CD4-positive, alpha-beta T cell treated with Interleukin-15 for 4 hours (primary cell): ENCODE measurements at places on chromosomes 12 and 14.

GRCh38 chr14:29518335-29518734 lies 409.3 kb downstream of the PRKD1 start:
- no peak for DNase-seq

DNA sequence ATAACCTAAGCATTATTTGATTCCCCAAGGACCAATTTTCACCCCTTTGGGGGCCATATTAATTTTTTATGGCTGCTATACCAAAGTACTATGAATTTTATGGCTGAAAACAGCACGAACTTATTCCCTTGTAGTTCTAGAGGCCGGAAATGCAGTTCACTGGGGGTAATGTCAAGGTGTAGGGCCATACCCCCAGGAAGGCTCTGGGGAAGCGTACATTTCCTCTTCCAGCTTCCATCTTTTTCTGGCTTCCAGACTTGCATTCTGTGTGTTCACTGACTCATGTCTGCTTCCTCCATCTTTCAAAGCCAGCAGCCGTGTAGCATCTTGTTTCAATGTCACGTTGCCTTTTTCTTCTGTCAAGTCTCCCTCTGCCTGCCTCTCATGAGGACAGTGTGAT lies 133.5 kb downstream of the BICD1 start:
- DNase-seq: no peak

- no peak for DNase-seq
Measured at GRCh38 chr12:128956755-128957154, 103.5 kb downstream of the GLT1D1 start.

GRCh38 chr12:120468821-120469449 lies 613 bp downstream of the SRSF9 start:
- peak; percentile 53 for DNase-seq

DNA sequence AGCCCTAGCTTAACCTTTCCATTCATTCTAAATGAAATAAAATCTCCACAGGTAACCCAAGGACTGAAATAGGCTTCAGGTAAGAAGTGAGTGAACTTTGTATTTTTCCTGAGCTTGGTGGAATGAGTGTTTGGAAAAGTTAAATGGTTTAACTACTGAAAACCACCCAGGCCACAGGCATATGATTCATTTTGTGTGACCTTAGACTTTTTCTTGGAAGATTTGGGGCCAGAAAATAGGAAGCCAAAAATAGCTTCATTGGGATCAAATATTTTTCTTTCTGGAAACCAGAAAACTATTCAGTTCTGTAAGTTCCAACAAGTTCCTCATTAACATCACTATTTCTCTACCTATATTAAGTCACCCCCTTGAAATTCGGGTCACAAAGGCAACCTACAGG lies 212.6 kb downstream of the PCNX1 start:
- no peak for DNase-seq

- DNase-seq: no peak
Measured at GRCh38 chr14:81042438-81042837, 87.0 kb downstream of the TSHR start.

DNA sequence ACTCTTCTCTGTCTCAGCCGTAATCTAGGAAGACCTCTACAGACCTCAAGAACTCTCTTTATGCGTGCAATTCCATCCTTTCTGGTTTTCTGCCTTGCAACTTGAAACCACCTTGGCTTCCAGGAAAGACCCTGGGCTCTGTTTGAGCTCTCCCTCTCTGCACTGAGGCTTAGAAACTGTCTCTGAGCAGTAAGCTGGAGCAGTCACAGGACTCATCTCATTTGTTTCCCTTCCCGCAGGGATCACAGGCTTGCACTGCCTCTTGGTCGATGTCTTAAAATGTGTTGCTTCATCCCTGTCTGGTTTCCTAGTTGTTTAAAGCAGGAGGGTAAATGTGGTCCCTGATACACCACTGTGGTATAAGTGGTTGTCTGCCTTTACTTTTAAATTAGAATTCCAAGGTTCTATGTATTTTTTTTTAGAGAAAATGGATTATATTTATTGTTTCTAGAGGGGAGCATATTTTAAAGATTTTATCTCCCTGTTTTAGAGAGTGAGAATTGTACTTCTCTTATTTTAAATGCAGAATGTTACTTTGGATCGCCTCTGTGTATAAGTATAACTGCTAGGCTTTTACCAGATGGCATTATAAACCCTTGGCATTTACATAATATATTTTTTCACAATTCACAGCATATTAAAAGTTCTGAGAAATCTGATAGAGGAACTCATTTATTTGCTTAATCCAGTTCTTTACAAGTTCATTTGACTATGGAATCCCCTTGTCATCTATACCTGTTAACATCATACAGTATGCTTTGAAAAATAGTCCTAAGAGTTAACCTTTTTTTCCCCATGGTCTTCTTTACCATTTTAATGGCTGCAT lies 26.4 kb downstream of the EID3 start:
- no peak for DNase-seq

DNA sequence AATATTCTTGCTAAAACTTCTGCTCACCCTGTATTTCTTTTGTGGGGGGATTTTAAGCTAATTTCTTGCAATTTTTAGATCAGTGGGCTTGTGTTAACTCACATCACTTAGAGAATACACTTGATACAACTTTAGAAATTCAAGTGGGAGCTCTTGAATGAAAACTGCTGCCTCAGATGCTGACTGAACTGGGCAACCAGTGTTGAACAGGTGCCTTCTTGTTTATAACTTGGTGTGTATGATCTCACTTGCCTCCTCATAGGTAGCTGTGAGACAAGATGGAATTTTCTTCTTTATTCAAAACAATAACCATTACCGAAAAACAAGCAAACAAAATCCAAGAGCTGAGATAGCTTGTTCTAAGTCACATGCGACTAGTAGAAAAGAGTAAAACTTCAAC lies 63.5 kb downstream of the FGD4 start:
- DNase-seq: no peak

DNA sequence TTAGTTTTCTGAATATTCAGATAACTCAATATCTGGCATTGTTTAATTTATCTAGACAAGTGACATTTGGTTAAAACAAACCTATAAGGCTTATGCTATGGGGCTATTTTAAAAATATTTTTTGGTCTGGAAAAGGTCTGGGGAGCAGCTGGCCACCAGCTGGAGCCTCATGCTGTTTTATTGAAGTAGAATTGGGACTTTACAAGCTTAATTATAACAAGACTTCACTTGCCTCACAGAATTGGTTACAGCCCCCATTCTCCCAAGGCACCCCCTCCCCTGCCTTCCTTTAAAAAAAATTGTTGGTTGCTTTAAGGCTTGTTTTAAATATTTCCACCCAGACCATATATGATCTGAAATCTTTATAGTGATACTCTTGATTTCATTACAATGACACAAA lies 453.9 kb downstream of the ADAMTS20 start:
- no peak for DNase-seq

- no peak for DNase-seq
Measured at GRCh38 chr12:124655698-124656516, 88.5 kb upstream of the NCOR2 start.

DNA sequence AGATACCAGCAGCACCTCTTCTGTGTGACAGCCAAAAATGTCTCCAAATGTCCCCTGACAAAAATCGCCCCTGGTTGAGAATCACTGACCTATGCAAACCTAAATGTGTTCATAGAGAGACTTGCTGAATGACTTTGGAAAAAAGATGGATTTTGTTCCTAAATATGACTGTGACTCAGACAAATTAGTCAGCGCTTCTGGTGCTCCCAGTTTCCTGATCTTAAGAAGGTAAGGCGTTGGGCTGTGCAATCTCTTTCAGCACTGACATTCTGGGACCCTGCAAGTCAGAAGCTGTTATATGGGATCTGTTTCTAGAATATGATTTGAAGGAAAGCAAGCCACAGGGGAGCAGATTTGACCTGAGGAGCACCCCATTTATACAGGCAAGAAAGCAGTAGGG lies 90.6 kb upstream of the PWP1 start:
- DNase-seq: no peak

DNA sequence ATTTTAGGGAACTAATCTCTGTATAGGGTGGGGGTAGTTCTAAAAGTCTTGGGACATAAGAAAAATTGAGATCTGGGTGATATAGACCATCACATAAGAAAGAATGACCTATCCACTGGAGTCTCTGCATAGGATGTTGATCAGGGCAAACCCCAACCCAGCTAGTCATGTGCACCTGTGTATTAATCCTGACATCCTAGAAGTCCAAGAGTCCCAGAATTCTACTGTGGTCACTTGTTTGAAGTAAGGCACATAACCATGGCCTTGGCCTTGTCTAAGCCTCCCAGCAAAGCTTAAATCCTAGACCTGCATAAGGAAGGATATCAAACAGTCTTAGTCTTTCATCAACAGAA lies 334.1 kb upstream of the DCN start:
- DNase-seq: no peak

- DNase-seq: no peak
Measured at GRCh38 chr12:66962290-66962689, 283.4 kb upstream of the GRIP1 start.

DNA sequence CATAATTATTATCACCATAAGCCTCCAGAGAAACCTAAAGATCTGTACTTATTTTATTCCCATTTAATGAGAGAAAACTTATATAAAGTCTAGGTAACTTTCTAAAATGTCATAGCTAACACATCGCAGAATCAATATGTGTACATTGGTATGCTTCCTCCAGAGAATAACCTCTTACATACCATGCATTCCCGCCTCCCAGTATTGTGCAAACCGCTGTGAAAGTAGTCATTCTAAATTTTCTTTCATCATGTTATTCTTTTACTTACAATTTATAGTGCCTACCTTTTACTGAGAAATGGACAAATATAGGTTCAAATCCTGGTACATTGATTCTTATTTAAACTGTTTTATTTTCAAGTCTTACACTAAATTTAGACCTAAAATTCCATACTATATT lies 463.4 kb downstream of the LRFN5 start:
- no peak for DNase-seq

GRCh38 chr12:88237954-88238353 lies 95.8 kb downstream of the TMTC3 start:
- no peak for DNase-seq

- DNase-seq: no peak
Measured at GRCh38 chr14:101256266-101256665, 305.0 kb upstream of the DIO3 start.

DNA sequence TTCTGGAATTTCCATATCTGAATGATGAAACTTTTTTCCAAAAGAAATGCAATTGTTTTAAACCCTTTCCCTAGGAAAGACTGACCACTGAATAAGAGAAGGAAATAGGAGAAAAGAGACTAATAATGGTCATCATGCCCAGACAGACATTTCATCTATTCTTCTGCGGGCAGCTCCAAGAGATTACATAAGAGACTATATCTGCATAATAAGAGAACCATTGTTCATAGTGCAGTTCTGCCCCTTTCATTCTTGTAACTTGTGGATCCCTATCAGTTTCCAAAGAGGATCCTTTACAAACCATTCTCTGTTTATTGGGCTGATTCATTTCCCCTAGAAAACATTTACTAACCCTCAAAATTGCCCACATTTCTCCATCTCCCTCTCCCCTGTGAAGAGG lies 197.8 kb downstream of the FSCB start:
- no peak for DNase-seq

- DNase-seq: no peak
Measured at GRCh38 chr12:32478858-32479725, 79.7 kb downstream of the FGD4 start.

DNA sequence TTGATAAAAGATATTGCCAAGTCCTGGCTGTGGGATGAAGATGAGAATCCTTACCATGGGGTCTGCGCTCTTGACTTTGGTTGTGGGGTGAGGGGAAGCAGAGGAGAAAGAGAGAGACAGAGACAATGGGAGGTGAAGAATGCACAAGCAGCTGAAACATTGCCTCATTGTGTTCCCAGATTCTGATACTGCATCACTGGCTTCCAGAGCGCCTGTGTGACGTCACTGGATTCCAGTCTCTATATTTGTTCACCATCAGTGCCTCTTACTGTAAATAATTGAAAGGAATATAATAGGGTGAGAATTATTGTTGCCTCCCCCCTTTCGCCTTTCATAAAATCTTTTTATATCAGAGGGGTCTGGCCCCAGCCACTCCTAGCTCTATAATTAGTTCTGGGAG lies 188.9 kb upstream of the NTF3 start:
- DNase-seq: no peak

DNA sequence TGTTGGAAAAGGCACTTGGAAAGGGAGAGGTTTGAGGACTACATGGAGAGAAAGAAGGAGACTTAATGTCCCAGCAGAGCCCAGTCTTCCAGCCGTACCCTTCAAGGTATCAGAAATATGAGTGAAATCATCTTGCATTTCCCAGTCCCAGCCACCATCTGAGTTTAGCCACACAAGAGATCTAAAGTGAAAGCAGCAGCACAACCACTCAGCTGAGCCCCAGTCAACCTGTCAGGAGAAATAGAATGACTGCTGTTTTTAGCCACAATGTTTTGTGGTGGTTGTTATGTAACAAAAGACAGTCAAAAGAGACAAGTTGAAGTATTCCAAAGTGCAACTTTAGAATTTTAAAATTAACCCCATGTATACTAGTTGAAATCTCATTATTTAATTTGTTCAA lies 28.0 kb downstream of the DERA start:
- no peak for DNase-seq

GRCh38 chr12:109592195-109592904 lies 18.8 kb downstream of the MVK start:
- DNase-seq: no peak

- DNase-seq: no peak
Measured at GRCh38 chr12:47652521-47653234, 53.2 kb downstream of the RPAP3 start.

- DNase-seq: no peak
Measured at GRCh38 chr12:123034865-123035264, 54.4 kb downstream of the ARL6IP4 start.

DNA sequence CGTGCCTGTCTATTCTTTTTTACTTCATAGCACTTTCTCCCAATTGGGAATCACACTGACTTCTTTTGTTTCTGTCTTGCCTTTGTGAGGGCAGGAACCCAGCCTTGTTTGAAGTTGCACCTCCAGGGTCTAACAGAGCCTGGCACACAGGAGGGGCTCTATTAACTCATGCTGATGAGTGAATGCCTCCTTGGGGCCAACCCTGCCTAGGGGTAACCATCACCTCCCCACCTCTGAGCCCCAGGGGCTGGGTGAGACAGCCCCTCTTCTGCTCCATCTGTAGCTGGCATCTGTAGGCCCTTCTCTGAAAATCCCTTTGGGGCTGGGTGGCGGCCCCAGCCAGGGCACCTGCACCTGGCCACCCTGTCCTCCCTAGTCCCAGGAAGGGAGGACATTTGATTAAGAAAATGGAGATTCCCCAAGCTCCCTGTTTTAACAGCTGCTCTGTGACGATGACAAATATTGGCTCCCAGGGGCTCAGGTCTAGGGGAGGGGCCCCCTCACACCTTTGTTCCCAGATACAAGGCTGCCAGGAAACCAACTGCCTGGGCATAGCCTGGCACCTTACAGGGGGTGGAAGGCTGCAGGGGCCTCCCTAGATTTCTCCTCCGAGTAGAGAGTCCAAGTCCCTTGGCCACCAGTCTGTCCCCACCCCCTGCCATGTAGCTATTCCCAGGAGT lies 11.8 kb downstream of the TAMALIN start:
- no peak for DNase-seq

- DNase-seq: no peak
Measured at GRCh38 chr14:76986231-76986565, 42.3 kb downstream of the IRF2BPL start.
